ENCODE measurements at places on chromosomes 11 and 22.

DNA sequence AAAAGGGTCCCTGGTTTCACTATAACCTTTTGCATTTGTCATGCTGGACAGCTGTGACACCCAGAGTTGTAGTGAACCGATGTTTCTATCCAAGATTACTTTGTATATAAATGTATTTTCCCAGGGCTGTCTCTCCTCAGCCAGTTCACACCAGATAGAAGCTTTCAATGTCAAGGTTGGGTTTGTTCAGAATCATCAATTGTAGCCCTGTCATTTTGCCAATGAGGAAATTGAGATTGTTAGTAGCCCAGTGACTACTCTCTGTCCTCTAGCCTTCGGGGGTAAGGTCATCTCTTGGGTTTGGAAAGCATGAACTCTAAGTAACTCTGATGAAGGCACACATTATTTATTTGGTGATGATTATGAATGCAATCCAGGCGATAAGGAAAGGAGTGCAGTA, 165.6 kb downstream of the DBX1 start:
- peaks cover 5% of the 10 kb centered on the region for H3K4me1 ChIP-seq
- H3K4me3 ChIP-seq: no peak overlapping the region
- H3K27me3 ChIP-seq: no peaks in the 10 kb centered on the region
- no peaks in the 10 kb centered on the region for H3K36me3 ChIP-seq
- no peak overlapping the region for H3K27ac ChIP-seq
- DNase-seq: no peak

- DNase-seq: no peak
- peaks cover 19% of the 10 kb centered on the region for H3K4me1 ChIP-seq
- H3K27me3 ChIP-seq: no peaks in the 10 kb centered on the region
- H3K36me3 ChIP-seq: peaks cover 44% of the 10 kb centered on the region
- H3K27ac ChIP-seq: no peak overlapping the region
Observed at GRCh38 chr11:111836162-111836561, 35.2 kb downstream of the ALG9 start.

DNA sequence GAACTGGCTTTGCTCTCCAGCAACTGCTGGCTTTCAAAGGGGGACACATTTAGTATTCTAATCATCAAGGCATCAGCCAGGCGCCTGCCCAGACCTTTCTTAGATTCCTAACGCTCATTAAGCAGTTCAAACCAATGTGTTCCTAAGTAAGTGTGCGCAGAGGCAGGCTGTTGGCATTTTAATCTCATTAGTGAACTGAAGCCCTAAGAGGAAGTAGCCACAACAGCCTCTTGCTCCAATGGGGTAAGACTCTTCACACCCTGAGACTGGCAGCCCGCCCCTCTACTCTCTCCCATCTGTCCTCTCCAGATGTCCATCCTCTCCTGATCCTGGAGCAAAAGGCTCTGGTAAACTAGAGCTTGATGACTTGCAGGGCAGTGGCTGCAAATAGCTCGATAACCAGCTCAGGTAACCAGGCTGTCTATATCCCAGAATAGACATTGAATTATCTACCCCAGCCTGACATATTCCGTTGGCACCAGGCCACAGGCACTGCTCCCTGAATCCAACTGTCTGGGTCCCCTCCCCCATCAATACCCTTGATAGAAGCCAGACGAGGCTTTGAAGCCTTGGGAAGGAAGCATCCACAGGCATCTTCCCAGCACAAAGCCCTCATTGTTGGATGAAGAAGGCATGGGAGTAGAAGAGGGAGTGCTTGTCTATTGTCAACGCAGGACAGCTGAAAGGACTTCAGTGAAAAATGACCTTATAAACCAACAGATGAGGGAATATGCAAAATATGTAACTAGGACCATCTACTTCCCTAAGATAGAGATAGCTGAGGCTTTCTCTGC, 321.1 kb downstream of the TENM4 start:
- H3K4me1 ChIP-seq: no peaks in the 10 kb centered on the region
- no peak overlapping the region for H3K27ac ChIP-seq
- DNase-seq: no peak
- no peak overlapping the region for H3K4me3 ChIP-seq

GRCh38 chr11:110081462-110082376, 11.5 kb upstream of the ZC3H12C start:
- no peak overlapping the region for H3K27ac ChIP-seq
- H3K36me3 ChIP-seq: no peaks in the 10 kb centered on the region
- H3K4me1 ChIP-seq: no peaks in the 10 kb centered on the region
- H3K27me3 ChIP-seq: no peaks in the 10 kb centered on the region
- DNase-seq: no peak

GRCh38 chr22:19361501-19362103, 69.9 kb downstream of the HIRA start:
- no peak for DNase-seq
- H3K4me1 ChIP-seq: no peaks in the 10 kb centered on the region
- H3K27ac ChIP-seq: no peak overlapping the region
- no peak overlapping the region for H3K4me3 ChIP-seq

- DNase-seq: peak; percentile 78
- H3K36me3 ChIP-seq: no peaks in the 10 kb centered on the region
- H3K27me3 ChIP-seq: no peaks in the 10 kb centered on the region
- H3K4me3 ChIP-seq: no peak overlapping the region
- peaks cover 4% of the 10 kb centered on the region for H3K4me1 ChIP-seq
- H3K27ac ChIP-seq: no peak overlapping the region
Observed at GRCh38 chr11:74702383-74703007, 28.7 kb downstream of the CHRDL2 start.

DNA sequence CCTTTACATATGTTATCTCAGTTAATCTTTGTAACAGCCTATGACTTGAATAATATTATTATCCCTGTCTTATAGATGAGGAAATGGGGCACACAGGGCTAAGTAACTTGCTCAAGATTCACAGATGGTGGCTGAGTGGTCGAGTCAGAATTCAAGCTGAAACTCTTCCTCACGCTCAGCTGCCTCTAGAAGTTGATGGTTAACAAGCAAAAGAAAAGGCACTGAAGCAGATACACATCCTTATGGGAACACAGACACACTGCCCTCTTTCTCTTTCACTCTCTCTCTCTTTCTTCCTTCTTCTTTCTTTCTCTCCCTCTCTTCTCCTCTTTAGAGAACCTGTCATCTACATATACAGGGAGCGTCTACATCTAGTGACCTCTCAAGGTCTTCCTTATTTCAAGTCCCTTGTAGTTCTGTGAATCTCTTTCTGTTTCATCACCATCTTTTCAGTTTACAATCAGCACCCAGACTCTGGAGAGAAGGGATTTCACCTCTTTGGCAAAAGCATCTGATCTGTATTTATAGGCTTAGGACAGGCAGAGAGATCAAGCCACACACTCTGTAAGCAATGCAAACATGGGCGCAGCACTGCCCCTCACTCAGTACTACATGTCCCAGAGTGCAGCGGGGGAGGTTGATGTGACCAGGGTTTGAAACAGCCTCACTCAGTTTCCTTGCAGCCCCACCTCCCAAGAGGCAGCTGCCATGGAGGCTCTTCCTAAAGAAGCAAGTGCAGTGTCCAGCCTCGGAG, 75.7 kb downstream of the GRAMD1B start:
- no peaks in the 10 kb centered on the region for H3K4me1 ChIP-seq
- H3K36me3 ChIP-seq: no peaks in the 10 kb centered on the region
- no peak for DNase-seq
- H3K27me3 ChIP-seq: no peaks in the 10 kb centered on the region

DNA sequence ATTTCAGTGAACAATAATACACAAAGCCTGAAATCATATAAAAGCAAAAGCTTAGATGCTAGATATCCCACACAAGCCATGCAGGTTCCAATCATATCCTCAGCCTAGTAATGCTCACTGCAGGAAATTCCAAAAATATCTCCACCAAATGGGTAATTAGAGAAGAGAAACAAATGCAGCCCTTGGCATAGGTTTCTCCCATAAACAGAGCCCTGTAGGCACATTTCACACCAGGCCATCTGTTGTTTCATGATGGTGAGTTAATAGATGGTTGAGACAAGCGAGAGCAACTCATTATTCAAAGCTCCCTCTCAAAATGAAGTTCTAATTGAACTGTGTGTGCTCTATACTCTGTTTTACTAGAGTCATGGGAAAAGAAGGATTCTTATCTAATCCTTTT, 154.6 kb upstream of the TRPC6 start:
- DNase-seq: no peak
- H3K4me1 ChIP-seq: no peaks in the 10 kb centered on the region
- no peaks in the 10 kb centered on the region for H3K27me3 ChIP-seq
- H3K27ac ChIP-seq: no peak overlapping the region
- H3K4me3 ChIP-seq: no peak overlapping the region

DNA sequence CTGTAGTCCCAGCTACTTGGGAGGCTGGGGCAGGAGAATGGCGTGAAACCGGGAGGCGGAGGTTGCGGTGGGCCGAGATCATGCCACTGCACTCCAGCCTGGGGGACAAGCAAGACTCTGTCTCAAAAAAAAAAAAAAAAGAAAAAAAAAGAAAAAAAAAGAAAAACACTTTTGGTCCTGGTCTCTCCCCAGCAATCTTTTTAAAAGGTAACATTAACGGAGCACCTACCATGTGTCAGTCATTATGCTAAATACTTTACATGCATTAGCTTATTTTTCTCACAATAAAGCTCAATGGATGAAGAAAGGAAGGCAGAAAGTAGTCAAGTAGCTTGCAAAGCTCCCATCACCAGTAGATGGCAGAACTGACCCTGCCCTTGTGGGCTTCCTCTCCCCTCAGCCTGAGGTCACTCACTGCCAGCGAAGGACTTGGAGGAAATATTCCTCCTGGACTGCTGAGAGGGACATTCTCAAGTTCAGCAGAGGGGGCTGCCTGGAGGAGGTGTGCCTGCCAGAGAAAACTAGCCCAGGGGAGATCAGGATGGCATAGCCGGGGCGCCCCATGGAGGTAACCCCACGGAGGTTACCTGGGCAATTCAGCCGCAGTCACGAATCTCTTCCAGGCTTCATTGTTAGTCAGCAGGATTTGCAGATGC, 15.5 kb downstream of the APOL3 start:
- H3K27me3 ChIP-seq: no peaks in the 10 kb centered on the region
- H3K4me1 ChIP-seq: peaks cover 13% of the 10 kb centered on the region
- H3K4me3 ChIP-seq: no peak overlapping the region
- no peak for DNase-seq

DNA sequence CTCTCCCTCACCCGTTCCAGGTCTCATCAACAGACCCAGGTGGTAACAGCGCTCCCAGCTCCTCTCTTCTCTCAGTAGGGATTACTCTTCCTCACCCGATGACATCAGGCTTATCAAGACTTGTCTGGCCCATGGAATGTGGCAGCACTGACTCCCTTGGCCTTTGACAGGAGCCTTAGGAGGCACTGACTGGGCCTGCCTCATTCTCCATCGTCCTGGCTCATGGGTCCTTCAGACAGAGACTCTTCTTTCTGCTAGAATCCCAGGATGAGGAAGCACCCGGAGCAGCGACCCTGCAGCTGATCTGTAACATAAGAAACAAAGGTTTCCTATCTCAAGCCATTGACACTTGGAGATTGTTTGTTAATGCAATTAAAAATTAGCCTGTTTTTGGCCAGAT, 1063.6 kb downstream of the TBC1D22A start:
- H3K27me3 ChIP-seq: peaks cover 3% of the 10 kb centered on the region
- DNase-seq: no peak
- H3K4me3 ChIP-seq: no peak overlapping the region
- H3K4me1 ChIP-seq: no peaks in the 10 kb centered on the region

GRCh38 chr22:25760848-25761595, 19.0 kb downstream of the MYO18B start:
- no peak overlapping the region for H3K27ac ChIP-seq
- H3K4me1 ChIP-seq: no peaks in the 10 kb centered on the region
- no peaks in the 10 kb centered on the region for H3K36me3 ChIP-seq
- no peak for DNase-seq

GRCh38 chr11:17612221-17613188, 65.4 kb downstream of the OTOG start:
- no peaks in the 10 kb centered on the region for H3K4me1 ChIP-seq
- no peak for DNase-seq
- no peaks in the 10 kb centered on the region for H3K36me3 ChIP-seq
- no peaks in the 10 kb centered on the region for H3K27me3 ChIP-seq
- no peak overlapping the region for H3K27ac ChIP-seq
- no peak overlapping the region for H3K4me3 ChIP-seq

DNA sequence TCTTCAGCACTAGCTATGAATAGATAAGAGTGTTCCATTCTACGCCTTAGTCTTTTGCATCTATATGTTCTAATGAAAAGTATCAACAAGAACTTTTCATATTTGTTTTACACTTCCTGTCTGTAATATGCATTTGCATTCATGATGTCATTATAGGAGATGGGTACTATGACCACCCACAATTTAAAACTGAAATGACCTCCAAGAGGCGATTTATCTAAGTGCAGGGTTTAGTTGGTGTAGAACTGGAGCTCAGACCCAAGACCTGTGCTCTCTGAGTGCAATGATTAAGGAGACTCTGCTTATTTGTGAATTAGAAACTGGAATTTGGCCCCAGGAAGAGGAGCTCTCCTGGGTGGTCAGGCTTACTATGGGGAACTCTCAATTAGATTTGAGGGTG, 289.1 kb downstream of the ETS1 start:
- H3K4me1 ChIP-seq: peaks cover 25% of the 10 kb centered on the region
- H3K27ac ChIP-seq: peak overlapping the region; percentile 28
- no peaks in the 10 kb centered on the region for H3K27me3 ChIP-seq

All from upper lobe of right lung (tissue), 1 donor.